RCC 7860 (cell line): ENCODE measurements at places on chromosomes 13 and 19.

- DNase-seq = peak; percentile 29
Observed at GRCh38 chr13:46885018-46885417, 11.8 kb downstream of the HTR2A start.

GRCh38 chr13:82634946-82635345, 1247.3 kb downstream of the SLITRK1 start:
- DNase-seq = no peak

DNA sequence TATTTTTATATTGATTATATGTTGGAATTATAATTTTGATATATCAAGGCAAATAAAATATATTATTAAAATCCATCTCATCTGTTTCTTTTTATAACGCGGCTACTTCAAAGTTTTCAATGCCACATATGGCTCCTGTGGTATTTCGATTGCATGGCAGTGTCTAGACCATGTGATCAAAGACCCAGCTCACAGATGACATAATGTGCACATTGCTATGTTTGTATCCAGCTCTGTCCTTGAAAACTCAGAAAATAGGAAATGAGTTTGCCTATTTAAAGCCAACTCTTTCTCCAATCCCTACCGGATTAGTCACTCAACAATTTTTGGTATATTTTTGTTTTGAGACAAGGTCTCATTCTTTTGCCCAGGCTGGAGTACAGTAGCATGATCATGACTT, 26.2 kb downstream of the TMTC4 start:
- no peak for DNase-seq

DNA sequence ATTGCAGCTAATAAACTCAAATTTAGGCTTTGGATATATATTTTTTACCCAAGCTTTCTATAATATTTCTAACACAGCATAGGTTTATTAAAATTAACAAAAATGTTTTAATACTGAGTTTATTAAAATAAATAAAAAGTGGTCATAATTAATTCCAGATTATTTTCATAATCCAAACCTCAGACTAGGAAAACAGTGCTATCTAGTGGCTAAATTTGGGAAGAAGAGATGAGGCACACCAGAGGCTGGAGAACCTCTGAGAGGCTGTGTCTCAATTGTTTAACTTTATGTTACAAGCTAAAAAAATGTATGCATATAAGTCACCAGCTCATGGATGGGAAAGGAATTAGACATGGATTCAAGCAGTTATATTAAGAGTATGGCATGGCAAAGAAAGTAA, 392.5 kb downstream of the DIAPH3 start:
- no peak for DNase-seq

GRCh38 chr19:46383846-46384245, 29.5 kb downstream of the CCDC8 start:
- no peak for DNase-seq

DNA sequence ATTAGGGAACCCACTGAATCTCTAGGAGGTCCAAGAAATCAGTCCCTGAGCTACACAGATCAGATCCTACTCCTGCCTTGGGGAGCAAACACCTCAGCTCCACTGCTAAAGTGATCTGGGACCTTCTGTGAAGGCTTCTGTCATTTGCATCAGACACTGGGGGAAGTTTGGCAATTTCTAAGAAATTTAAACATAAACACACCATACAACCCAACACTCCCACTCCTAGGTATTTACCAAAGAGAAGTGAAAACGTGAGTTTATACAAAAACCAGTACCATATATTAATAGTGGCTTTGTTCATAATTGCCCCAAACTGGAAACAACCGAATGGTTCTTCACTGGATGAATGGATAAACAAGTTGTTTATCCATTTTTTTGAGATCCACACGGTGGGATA, 7.3 kb upstream of the TYROBP start:
- no peak for DNase-seq

DNA sequence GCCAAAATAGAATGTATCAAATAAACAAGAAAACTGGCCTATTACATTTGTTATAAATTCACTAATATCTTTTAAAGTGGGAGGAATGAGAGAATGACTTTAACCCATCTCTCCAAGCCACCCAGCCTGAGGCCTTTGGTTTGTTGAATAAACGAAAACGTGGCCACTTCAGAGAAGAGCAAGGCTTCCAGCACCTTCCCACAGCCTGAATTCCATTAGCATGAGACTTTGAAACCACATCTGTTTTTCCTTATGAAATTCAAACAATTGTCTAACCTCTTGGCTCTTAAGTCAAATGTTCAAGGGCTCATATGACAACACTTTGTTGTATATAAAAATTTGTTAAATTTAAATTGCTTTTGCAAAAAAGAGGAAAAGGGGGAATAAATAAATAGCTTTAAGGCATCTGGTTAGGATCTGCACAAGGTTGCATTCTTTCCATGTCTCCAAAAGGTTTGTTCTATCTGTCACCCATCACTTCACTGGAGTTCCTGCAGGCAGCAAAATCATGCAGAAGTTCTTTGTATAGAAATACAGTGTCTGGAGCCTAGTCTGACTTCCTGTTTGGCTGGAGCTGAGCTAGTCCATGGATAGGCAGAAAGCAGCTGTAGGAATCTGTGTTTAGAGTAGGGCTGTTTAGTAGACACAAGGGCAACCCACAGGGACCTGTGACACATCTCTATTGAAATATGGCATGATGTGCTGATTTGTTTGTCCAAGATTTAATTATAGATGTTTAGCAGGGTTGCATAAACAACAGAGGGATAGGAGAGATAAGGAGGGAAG, 502.3 kb downstream of the KCTD12 start:
- DNase-seq = peak; percentile 42

DNA sequence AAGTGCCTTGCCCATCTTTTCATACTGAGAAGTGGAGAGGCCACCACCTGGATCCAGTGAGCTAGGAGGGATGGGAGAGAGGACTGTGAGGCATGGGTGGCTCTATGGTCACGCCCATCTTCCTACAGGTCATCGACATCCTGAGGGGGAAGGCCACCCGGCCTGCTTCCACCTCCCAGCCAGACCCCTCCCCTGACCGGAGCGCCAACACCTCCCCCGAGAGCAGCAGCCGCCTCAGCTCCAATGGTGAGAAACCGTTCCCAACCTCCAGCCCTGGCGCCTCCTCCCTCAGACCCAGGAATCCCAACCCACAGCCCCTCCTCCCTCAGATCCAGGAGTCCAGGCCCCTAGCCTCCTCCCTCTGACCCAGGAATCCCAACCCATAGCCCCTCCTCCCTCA, 10.1 kb downstream of the BCL3 start:
- no peak for DNase-seq

- no peak for DNase-seq
Observed at GRCh38 chr19:13935765-13936510, 2.3 kb downstream of the PODNL1 start.

DNA sequence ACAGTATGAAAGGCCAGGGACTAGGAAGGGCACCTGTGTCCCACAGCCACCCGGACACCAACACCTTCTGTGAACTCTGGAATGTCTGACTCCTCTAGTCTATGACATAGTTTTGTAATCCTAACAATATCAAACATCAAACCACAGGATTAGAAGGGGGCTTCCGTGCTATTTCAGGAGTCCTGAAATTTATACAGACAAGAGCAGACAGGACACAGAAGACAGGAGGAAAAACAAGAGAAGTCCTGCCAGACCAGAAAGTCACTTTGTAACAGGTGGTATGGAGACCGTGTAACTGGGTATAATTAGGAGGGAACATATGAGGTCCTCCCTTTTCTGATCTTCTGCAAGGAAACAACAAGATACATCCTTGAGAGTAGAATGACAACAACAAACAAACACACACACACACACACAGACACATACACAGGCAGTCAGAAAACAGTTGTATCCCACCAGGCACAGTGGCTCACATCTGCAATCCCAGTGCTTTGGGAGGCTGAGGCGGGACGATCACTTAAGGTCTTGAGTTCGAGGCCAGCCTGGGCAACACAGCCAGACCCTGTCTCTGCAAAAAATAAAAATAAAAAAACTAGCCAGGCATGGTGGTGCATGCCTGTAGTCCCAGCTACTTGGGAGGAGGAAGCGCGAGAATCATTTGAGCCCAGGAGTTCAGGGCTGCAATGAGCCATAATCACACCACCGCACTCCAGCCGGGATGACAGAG, 13.1 kb downstream of the INSR start:
- DNase-seq = no peak

DNA sequence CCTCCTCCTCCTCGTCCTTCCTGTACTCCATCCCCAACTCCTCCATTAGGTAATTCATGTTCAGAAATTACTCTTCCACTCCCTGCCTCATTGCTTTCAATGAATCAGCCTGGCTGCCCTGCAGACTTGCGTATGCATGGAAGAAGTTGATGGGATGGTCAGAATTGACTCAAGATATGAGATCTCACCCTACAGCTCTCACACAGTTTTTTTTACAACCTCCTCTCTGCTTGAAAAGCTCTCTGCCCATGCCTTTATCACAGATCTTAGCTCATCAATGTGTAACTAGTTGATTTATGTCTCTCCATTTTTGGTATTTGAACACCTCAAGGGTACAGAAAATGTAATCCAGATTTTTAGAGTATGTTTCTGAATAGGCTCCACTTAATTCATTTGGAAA, 506.9 kb downstream of the TBC1D4 start:
- DNase-seq = no peak

- DNase-seq = peak; percentile 65
Observed at GRCh38 chr19:40584007-40584406, 7.3 kb downstream of the SHKBP1 start.

GRCh38 chr13:106480351-106480910, 55.0 kb downstream of the EFNB2 start:
- DNase-seq = no peak

DNA sequence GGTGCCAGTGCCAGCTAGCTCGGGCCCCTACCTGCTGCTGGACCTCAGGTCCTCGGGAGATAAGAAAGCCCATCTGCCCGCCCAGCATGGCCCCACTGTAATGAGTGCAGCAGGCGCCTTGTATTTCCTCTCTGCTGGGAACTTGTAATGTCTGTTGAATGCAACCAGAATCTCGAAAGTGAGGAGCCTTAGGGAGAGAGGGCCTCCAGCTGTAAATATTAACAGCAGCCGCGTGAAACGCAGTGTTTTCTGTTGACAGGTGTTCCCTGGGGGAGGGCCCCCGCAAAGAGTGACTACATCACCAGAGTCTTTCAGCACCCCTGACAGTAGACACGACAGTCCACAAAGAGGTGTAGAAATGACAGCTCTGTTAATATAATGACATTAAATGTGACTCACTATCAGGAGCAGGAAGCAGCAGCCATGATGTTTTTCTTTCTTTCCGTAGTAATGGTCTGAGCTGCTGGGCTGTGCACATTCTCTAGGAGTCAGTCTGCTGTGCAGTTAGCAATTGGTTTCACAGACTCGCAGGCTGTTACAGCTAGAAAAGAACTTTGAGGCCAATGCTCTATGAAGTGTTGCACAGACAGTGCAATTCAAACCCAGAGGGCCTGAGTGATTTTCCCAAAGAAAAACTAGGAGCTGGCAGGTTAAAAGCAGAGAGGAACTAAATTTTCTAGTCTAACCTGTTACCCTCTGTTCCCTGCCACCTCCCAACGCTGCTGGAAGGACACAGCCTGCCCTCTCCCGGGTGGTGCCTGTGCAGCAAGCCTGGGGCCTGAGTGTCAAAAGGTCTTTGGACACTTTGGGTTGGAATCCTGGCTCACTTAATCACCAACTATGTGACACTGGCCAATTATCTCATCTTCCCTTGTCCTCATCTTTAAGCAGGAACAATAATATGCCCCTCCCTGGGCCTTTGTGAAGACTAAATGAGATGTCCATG, 58.6 kb upstream of the WASF3 start:
- DNase-seq = no peak

DNA sequence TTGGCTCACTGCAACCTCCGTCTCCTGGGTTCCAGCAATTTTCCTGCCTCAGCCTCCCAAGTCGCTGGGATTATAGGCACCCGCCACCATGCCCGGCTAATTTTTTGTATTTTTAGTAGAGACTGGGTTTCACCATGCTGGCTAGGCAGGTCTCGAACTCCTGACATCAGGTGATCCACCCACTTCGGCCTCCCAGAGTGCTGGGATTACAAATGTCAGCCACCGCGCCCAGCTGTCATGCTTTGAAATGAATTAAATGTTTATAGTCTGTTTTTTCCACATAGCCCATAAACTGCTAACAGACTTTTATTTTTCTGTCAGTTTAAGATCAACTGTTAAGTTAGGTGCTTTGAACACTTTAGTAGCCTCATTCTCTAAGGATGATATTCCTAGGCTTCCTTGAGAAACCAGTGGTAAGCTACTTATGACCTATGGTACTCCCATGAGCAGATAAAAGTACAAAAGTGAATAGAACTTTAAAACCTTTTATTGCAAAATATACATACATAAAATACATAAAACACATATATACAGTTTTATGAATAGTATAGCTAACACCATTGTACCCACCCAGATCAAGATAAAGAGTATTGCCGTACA, 13.6 kb downstream of the TPP2 start:
- DNase-seq = no peak

DNA sequence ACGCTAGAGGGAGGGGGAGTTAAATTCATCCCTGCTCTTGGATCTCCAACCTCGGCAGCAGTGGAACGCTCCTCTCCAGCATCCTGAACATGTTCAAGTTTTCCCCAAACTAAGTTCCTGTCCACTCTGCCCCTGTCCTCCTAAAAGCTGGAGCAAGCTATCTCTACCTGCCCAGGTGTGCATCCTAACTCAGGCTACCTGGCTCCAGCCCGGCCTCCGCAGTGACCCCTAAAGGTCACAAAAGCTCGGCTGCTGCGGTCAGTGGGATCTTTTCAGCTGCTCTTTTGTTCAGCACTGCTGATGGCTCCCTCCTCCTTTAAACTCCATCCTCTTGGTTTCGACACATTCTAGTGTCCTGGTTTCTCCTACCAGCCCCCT, 1.4 kb downstream of the DCUN1D2 start:
- DNase-seq = no peak

- no peak for DNase-seq
Observed at GRCh38 chr13:43359536-43359935, 336.1 kb downstream of the DNAJC15 start.

GRCh38 chr13:87274209-87274819, 396.9 kb upstream of the SLITRK5 start:
- DNase-seq = peak; percentile 35

DNA sequence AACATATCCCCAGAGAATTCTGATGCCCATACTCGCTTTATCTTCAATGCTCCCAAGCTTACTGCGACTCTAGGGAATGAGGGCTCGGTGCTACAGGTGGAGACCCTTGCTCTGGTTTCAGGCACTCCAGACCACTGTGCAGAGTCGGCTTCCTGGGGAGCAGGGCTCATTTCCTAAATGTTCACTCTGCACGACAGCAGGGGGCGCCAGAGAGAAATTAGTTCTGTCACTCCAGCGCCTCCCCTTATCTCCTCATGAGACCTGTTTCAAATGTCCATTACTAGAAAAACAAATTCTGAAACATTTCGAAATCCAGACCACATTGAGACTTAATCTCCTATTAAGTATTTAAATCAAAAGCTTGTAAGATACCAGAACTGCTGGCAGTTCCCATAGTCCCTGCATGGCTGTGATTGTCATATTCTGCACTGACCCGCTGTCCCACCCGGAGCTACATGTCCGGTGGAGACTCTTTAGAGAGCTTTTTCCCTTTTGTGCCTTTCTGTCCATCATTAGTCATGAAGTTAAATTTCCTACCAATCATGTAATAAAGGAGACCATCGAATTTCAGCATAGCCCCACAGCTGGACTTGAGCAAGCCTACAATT, 22.4 kb downstream of the EPSTI1 start:
- DNase-seq = peak; percentile 10
